Stimulated activated CD4-positive, alpha-beta T cell treated with anti-CD3 and anti-CD28 coated beads, Interleukin-1b, Interleukin-23, amount 100 ng/mL, for 1 hour (primary cell): ENCODE measurements at places on chromosomes 6 and 20.

GRCh38 chr20:17520583-17520982, 10.6 kb downstream of the BFSP1 start:
- no peak for DNase-seq

DNA sequence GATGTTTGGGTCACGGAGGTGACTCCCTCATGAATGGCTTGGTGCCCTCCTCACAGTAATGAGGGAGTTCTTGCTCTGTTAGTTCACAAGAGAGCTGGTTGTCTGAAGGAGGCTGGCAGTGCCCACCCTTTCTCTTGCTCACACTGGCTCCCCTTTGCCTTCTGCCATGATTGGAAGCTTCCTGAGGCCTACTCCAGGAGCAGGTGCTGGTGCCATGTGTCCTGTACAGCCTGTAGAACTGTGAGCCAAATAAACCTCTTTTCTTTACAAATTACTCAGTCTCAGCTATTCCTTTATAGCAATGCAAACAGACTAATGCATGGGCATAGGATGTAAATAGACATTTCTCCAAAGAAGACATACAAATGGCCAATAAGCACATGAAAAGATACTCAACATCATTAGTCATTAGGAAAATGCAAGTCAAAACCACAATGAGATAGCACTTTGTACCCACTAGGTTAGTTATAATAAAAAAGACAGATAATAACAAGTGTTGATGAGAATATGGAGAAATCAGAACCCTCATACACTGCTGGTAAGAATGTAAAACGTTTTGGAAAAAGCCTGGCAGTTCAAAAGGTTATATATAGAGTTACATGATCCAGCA, 17.7 kb downstream of the C20orf203 start:
- no peak for DNase-seq

- DNase-seq: no peak
Observed at GRCh38 chr6:115958958-115959357, 101.7 kb downstream of the FRK start.

- DNase-seq: no peak
Observed at GRCh38 chr20:23200914-23201313, 114.8 kb upstream of the CD93 start.

- DNase-seq: no peak
Observed at GRCh38 chr20:62999580-62999979, 7.2 kb downstream of the BHLHE23 start.

DNA sequence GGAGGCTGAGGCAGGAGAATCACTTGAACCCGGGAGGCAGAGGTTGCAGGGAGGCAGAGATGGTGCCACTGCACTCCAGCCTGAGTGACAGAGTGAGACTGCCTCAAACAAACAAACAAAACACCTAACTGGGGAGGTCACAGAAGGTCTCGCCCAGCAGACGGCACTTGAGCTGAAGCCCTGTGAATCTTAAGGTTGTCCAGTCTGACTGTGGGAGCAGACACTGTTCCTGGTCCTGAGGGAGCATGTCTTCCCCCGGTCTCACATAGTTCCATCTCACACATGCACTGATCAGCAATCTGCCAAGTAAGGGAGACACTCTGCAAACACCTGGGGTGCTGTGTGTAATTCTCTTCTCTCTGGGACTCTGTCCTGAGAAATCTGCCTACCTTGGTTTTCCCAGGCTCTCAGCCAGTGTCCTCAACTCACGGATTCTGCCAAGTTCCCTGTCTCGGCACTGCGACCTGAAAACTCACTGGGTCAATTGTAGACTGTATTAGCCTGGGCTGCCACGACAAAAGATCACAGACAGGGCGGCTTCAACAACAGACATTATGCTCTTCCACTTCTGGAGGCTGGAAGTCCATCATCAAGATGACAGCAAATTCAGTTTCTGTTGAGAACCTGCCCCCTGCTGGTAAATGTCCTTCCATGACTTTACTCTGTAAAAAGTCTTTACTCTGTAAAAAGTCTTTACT, 94.3 kb downstream of the JPH2 start:
- no peak for DNase-seq
